COR-L47 (cell line): ENCODE measurements at places on chromosomes 11 and 22.

- DNase-seq = no peak
Measured at GRCh38 chr11:104688731-104689130, 209.5 kb downstream of the CASP12 start.

- no peak for DNase-seq
Measured at GRCh38 chr11:9703280-9703679, 39.4 kb downstream of the SWAP70 start.

DNA sequence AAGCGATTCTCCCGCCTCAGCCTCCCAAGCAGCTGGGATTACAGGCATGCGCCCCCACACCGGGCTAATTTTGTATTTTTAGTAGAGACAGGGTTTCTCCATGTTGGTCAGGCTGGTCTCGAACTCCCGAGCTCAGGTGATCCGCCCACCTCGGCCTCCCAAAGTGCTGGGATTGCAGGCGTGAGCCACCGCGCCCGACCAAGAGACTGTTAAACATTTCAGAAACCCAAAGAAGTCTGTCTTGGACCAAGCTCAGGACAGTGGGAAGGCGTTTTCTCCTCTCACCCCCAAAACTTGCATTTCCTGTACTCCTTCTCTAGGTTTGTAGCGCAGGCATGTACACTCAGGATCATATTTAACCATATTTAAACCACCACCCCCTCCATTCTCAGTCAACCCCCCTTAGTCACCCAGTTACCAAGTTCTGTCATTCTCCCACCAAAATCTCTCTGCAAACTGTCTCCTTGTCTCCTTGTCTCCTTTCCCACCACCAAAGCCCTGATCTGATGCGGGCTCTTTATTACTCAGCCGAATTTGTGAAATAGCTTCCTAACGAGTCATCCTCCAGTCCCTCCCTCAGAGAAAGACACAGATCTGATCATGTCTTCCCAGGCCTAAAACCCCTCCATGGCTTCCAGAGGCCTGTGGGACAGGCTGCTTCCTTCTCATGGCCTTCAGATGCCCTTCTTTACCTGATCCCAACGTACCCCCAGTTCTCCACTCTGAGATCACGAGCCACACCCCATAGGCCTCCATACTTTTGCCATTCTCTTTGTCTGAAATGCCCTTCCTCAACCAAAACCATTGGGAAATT lies 29.0 kb upstream of the CREB3L1 start:
- DNase-seq = no peak

DNA sequence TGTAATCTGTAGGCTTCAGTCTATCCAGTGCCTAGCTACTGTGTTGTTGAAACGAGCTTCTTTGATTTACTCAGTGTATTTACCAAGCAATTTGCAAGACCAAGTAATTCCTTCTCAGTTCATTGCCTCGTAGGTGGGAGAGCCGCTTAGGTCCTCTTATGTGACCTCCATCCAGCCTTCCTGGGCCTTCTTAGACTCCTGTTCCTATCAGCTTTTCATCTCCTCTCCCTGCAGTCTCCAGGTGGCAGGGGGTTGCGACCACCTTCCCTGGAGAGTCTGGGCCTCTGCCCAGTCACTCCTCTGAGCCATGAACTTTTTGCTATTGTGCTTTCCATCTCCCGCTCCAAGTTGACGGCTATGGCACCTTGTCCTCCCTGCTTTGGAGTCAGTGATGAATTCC lies 251.8 kb downstream of the KIRREL3 start:
- no peak for DNase-seq

- DNase-seq = no peak
Measured at GRCh38 chr22:45830531-45831245, 146.3 kb downstream of the WNT7B start.
